Mesenchymal stem cell (in vitro differentiated cells and primary cell): ENCODE measurements at places on chromosomes 5 and 9.
A peak's percentile ranks its signal among the peaks of the same experiment; 100 is the strongest.

DNA sequence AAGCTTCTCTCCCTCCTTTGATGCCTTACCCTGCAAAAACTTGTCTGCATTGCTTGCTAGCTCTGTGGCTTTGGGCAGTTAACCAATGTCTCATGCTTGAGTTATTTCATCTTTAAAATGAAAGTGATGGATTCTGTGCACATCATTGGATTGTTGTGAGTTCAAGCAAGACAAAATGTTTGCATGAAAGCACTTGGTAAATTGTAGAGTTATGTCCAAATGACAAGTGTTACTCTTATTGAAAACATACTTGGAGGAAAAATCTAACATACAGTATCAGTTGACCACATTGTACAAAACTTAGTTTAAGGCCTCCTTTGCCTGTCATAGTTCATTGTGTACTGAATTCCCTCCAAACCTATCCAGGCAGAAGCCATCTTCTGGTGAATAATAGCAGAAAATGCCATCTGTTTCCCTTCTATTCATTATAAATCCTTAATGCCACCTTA lies 30.0 kb downstream of the TGFBR1 start:
- DNase-seq = peak; percentile 51

DNA sequence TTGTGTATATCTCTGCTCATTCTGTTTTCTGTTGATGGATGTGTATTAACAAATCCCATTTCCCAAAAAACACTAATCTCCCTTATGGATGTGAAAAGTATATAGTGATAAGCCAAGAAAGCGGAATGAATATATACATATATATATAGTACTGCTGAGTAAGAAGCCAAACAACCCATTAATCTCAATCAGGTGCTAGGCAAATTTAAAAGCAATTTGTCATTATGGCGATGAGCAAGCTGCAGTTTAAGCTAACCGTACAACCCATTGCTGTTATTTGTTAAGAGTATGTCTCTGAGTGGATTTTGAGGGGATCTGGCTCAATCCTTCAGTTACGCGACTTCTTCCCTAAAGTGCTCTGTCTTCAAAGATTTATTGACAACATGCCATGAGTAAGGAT lies 640.4 kb upstream of the ARRDC3 start:
- no peak for DNase-seq

GRCh38 chr5:67297376-67297775 lies 100.8 kb upstream of the CD180 start:
- DNase-seq = no peak

GRCh38 chr9:71549023-71549422 lies 219.3 kb downstream of the CEMIP2 start:
- DNase-seq = no peak

DNA sequence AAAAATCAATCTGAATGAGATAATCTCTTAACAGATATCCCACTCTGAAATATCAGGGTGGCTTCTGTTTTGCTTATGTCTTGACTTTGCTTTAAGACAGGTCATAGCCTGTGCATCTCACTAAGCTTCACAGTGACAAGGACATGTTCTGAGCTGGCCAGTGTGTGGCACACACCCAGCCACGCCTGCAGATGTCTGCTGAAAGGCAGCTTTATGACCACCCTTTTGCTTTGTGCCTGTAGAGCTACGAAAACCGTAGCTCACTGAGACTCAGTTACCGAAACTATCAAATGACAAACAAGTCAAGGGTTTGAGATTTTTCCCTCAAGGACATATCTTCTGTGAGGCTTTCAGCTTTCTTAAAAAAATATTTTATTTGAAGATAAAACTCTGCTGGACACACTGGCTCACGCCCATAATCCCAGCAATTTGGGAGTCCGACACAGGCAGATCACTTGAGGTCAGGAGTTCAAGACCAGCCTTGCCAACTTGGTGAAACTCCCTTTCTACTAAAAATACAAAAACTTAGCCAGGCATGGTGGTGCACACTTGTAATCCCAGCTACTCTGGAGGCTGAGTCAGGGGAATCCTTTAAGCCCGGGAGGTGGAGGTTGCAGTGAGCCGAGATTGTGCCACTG lies 233.2 kb downstream of the SPATA31A1 start:
- DNase-seq = no peak
